ENCODE measurements at places on chromosomes 2 and 18.

GRCh38 chr2:39437522-39438296 lies 624 bp upstream of the MAP4K3 start:
- peak; percentile 51 for DNase-seq

DNA sequence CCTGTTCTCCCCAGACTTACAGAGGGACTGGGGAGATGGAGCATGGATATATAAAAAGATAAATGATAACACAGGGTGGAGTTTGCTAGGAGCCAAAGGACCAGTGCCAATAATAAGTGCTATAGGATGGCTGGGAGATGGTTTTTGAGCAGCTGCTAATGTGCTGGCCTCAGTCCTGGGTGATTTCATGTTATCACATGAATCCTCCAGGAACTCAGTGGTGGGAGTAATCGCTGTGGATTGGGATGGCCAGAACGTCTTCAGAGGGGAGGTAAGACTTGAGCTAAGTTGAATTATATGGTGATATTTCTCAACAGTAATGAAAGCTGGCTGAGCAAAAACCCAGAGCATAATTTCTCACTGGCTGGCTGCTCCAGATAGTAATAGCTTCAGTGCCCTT lies 441.4 kb downstream of the SLC4A3 start:
- DNase-seq, result no peak

DNA sequence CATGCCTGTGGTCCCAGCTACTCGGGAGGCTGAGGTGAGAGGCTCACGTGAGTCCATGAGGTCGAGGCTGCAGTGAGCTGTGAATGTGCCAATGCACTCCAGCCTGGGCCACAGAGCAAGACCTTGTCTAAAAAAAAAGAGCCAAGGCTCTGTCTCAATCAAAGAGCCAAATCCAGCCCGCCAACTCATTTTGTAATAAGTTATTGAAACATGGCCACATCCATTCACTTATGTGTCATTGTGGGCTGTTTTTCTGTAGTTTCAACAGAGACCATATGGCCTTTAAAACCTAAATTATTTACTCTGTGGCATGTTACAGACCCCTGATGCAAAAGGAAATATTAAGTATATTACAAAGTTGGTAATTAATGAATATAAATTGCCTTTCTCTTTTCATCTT lies 60.8 kb downstream of the GPR39 start:
- DNase-seq, result no peak

DNA sequence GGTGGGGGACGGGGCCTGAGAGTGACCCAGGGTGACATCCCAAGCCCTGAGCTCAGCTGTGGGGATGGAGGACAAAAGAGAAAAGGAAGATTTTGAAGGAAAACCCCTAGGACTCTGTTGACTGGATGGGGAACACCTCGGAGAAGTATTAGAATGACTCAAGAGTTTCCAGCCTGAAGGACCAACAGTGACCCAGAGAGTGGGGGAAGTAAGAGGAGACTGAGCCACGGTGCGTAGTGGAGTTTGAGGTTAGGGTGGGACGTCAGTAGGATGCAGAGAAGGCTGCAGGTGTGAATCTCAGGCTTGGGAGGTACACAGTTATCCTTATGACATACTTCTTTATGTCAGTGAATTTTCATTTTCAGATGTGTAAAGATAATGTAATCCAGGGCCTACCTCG lies 119.5 kb downstream of the NCK2 start:
- DNase-seq, result no peak

- DNase-seq, result no peak
These were observed 117.1 kb upstream of the DTNA start for GRCh38 chr18:34592961-34593382.

All from CD4-positive, alpha-beta T cell treated with Interleukin-15 for 1 hour (primary cell).